ENCODE measurements at places on chromosomes 1 and 21.
A peak's percentile ranks its signal among the peaks of the same experiment; 100 is the strongest.

- no peak for DNase-seq
These were observed 55.1 kb downstream of the DISP3 start for GRCh38 chr1:11533790-11534787.

DNA sequence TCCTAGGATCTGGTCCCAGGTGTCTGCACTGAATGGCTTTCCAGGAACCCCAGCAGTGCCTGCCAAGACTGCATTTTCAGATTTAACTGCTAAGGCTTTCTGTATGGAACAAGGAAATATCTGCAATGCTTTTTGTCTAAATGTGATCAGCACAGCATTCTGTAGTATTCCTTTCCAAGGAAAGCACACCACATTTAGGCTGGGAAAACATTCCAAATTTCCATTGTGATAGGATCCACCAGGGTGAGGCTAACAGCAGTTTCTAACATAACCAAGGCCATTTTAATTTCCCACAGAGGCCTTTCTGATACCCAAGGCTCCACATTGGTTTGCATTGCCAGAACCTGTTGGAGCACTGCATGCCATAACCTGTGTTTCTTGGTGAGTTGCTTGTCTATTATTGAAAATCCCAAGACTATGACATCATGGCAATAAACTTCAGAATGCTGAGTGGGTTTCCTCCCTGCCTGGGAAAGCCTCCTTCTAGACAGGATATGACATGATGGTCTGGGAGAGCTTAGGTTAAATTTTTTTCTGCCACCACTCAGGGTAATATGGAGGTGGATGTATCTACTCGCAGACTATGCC lies 23.3 kb upstream of the PTGFRN start:
- no peak for DNase-seq

GRCh38 chr1:14238472-14239307 lies 359.8 kb upstream of the KAZN start:
- DNase-seq: no peak

DNA sequence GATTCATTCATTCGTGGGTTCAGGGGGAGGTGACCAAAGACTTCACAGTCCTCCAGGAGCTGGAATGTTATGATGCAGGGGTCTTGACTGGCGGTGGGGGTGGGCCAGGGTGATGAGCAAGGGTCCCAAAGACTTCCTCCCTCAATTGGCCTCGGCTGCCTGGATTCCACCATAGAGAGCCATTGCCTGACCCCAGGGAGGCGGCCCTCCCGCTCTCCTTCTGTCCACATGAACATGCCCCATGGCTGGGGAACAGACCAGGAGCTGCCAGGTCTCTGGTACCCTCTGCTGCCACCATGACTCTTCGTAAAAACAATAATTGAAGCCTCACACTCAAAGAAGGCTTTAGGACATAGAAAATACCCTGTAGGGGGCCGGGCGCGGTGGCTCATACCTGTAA lies 102.5 kb upstream of the CASZ1 start:
- DNase-seq: no peak

DNA sequence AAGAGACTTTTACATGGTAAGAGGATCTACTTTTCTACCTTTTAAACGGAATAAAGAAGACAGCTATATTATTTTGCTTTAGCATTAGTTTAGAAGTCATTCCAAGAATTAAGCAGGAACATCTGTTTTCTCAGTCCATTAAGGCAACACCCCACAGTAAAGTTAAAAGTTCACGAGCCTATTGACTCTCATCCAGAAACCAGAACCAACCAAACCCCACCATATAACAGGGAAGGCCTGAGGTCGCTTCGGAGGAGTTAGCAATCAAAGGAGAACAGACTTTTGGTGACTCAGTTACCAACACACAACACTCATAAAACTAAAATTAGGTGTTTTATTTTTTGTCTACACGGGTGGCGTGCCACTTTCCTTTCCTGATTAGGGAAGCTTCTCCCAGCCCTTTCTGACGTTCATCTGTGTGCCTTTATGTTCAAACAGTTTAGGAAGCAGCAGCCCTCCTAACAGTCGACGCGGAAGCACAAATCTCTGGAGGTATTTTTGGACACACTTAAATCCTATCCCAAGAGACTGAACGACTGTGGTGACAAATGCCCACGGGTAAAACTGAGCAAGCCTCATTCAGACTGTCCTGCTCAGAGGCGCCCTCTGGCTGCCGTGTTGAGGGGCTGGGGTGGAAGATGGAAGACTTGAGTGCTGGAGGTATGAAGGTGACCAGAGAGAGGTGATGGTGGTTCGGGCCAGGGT lies 8.6 kb upstream of the PLA2G2C start:
- DNase-seq: peak; percentile 70

- DNase-seq: no peak
These were observed 51.3 kb upstream of the LRRN2 start for GRCh38 chr1:204736836-204737235.

DNA sequence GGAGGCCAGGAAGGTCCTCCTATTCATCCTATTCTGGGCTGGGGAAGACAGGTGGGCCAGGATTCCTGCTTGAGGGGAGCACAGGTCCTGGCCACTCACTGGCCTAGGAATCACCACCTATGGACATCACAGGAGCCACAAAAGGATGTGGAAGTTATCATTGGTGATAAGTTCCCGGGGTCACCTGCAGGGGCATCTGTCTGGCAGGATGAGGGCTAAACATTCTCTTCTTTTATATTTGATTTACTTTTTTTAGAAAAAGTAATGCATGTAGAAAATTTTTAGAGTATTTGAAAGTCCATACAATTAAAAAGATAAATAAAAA lies 33.2 kb upstream of the KIAA0040 start:
- DNase-seq: no peak

- DNase-seq: peak; percentile 55
These were observed 16.1 kb upstream of the RCAN3 start for GRCh38 chr1:24486331-24487065.

DNA sequence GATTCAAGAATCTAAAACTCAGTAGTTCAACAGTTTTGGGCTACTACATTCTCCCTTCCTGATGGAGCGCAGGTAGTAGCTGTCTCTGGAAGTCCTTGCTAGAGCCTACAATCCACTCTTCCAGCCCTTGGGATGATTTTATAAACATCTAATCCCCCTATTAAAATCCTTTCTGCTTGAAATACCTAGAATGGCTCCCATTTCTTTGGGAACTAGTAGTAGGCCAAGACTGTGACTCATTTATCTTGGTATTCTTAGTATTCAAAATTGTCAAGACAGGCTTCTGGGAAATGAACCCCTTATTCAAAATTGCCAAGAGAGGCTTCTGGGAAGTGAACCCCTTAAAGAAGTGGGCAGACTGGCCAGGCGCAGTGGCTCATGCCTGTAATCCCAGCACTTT lies 142.5 kb upstream of the FGGY start:
- DNase-seq: no peak

- peak; percentile 40 for DNase-seq
These were observed 2.2 kb upstream of the PTPN7 start for GRCh38 chr1:202162418-202163280.

DNA sequence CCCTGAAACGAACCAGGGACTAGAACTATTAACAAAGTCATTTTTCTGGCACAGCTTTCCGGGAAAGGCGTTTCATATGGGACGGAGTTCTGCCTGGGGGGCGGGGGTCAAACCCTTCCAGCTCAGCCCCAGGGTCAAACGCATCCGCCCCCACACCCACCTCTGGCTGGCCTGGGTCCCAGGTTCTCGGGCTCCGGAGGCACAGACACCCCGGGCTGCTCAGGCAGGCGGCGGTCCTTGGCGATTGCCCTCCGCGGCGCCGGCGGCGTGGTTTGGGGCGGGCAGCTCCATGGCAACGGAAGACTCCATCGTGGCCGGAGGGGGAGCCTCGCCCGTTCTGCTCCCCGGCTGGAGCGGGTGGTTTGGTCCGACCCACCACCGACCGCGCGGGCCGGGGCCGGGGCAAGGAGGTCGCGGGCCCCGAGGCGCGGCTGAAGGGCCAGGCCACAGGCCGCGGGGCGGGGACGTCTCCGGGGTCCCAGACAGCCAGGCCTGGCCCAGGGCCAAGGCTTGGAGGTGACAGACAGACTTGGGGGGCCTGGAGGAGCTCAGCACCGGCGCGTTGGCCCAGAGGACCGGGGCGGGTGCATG lies at the start of gene CFAP74:
Gene CFAP74 (minus strand): TSS at position 246 of the 591 bp plus-strand sequence. CDS start 12,830 bp downstream, outside the sequence.
- no peak for DNase-seq

DNA sequence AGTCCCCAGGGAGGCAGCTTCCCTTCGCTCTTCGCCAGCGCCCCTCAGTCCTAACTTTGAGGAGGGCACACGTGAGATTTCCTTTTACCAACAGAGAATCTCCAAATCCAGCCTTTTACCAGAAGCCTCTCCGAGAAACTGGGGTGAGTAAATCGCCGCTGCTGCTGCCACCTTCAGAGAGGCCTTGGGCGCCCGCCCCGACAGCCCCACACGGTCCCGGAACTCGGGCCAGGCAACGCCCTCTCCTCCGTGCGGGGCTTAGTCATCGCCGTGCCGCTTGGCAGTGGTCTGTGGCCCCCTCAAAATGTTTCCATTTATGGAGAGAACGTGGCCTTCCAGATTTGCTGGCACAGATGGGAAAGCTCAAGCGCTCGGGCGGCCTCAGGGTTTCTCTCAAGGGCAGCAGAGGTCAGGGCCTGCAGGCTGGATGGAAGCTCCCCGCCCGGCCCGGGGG lies 41.4 kb upstream of the COL6A2 start:
- DNase-seq: no peak

DNA sequence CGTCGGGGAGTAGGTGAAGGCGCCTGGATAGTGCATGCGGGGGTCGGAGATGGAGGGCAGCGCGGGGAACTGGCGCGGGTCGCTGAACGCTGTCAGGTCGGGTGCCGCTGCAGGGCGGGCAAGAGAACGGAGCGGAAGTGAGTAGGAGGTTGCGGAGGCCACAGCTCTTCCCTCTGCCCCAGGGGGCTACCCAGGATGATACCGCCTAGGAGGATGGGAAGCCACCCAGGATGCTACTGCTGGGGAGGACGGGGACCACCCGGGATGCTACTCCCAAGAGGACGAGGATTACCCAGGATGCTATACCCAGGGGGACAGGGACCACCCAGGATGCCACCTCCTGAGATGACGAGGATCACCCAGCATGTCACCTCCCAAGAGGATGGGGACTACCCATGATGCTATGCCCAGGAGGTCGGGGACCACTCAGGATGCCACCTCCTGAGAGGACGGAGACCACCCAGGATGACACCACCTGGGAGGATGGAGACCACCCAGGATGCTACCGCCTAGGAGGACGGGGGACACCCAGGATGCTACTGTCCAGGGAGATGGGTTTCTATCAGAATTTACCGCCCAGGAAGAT lies 123.8 kb downstream of the CLIC6 start:
- no peak for DNase-seq

DNA sequence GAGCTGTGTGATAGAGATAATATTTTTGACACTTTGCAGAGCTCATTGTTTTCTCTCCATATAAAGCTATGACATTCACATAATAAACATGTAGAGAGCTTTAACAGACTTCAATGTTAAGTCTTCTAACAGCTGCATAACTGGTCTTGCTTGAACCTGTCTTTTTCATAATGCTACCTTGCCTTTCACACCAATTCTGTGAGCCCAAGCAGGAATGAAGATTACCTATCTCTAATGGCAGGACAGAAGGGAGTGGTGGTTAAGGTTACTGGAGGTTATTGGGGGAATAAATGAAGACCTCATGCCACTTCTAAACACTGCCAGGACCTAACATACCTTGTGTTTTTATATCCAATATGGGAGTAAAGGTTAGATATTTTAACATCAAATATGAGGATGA lies 2.3 kb upstream of the CD55 start:
- DNase-seq: no peak

DNA sequence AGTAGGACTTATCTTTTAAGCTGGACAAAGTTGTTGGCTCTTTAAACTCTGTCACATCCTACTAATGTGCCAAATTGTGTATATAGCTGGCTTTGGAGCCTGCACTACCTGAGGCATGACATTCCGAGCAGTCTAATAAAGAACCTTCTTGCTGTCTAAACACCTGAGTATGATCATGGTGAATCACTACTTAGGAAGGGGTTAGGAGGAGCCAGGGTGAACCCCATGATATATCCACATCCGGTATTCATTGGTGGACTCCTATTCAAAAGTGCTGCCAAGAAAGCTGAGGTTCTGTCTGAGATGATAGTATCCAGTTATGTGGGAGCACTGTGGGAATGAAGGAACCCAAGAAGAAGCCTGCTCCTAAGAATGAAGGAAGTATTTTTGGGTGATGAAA lies 27.1 kb downstream of the CRNN start:
- DNase-seq: no peak

- peak; percentile 47 for DNase-seq
These were observed at the start of gene VAV3 for GRCh38 chr1:107965110-107965991. VAV3 (minus strand) TSS chr1:107965180; CDS start chr1:107964869, 311 bp downstream.

- peak; percentile 1 for DNase-seq
These were observed 872 bp downstream of the GPBP1L1 start for GRCh38 chr1:45685308-45686014.

DNA sequence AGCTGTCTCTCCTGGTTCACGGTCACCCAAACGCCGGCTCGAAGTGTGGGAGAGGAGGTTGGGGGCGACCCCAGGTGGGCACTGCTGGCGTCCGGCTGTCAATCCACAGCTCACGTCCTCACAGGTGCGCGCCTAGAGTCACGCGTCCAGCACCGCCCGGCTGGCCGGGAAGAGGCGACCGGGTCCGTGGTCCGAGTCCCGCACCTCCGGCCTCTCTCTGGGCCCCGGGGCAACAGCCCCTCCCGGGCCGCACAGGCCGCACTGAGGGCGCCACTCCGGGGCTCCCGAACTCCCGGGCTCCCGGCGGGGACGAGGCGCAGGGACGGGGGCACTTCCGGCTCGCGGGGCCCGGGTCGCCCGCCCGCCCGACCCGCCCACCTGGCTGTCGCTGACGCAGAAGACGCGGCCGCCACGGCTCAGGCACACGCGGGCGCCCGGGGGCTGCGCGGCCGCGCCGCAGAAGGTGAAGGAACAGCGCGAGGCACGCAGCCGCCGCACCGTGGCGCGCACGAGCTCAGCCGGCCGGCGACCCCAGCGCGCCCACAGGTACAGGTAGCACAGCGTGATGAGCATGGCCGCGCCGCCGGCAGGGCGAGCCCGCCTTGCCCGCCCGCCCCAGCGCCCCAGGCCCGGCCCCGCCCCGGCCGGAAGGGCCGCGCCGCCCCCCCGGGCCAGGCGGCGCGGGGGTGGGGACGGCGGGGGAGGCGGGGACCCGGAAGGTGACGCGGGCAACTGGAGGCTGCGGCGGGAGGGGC lies at the start of gene HLCS:
Gene HLCS (minus strand): TSS at position 604 of the 755 bp plus-strand sequence. CDS start 31 bp downstream, at position 573.
- peak; percentile 75 for DNase-seq

- peak; percentile 68 for DNase-seq
These were observed 159.3 kb upstream of the SGIP1 start for GRCh38 chr1:66374561-66375111.

- DNase-seq: no peak
These were observed 86.4 kb upstream of the LYST start for GRCh38 chr1:235952950-235953615.

DNA sequence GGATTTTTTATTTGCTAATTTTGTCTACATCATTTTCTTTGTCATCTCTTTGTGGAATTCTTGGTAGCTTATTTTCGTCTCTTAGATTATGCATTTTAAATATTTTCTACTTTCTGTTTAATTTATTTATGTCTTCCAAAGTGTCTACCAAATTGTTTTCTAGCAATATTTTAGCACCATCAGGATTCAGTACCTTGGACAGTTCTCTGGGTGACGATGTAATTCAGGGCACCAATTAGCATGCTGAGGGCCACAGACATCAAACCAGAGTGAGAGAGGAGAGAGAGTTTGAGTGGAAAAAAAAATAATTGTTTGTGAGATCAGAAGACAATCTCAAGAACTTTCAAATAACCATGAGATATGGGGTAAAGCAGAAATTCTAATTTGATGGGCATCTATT lies 169.8 kb upstream of the CXADR start:
- DNase-seq: no peak

- no peak for DNase-seq
These were observed 84.1 kb upstream of the SELENON start for GRCh38 chr1:25715888-25716287.
